ENCODE measurements at places on chromosomes 2 and 18.

DNA sequence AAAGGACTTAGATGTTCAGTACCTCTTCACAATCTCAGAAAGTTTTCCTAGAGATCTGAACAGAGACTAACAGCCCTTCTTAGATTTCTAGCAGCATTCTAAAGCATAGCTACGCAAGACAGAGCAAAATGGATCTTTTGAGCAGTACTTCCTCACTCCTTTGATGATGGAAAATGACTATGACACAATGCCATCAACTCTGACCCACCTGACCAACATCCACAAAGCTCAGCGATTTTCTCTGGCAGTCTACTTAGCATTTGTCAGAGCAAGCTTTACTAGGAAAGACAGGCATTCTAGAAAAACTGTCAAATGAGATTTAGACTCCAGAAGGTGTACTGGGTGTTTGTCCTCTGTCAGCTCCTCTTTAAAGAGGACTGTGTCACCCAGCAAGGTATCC, 180.9 kb upstream of the ACVR2A start:
- DNase-seq: no peak

DNA sequence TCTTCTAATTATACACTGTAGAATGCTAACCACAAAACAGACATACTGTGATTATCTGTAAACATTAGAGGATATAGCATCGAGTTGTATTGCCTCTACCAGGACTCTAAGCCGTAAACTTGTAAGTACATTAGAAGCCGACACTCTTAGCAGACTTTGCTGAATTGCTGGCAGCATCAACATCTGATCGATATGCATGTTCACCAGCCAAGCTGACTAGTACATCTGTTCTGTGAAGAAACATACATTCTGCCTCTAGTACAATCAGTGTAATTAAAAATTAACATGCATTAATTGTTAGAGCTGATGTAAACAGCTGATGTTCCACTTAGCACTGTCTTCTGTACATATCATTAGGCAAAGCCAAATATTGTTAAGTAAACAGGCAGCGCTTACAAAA, 502.2 kb downstream of the NR4A2 start:
- DNase-seq: no peak

- no peak for DNase-seq
Observed at GRCh38 chr2:137952586-137953129, 11.6 kb upstream of the HNMT start.

GRCh38 chr2:176582176-176582575, 312.9 kb downstream of the MTX2 start:
- DNase-seq: no peak

- no peak for DNase-seq
Observed at GRCh38 chr2:72780477-72780876, 45.4 kb downstream of the EXOC6B start.

- no peak for DNase-seq
Observed at GRCh38 chr2:10036095-10036884, 7.1 kb upstream of the KLF11 start.

- DNase-seq: no peak
Observed at GRCh38 chr18:58316396-58317342, 272.6 kb downstream of the NEDD4L start.

GRCh38 chr2:75199428-75200011, at the start of gene TACR1:
Gene TACR1, minus strand, starts transcription at chr2:75199520. Its CDS starts 586 bp downstream, at chr2:75198934.
- peak; percentile 52 for DNase-seq

- DNase-seq: no peak
Observed at GRCh38 chr2:8994386-8994785, 9.1 kb downstream of the MBOAT2 start.

GRCh38 chr18:78542204-78542603, 437.4 kb upstream of the SALL3 start:
- no peak for DNase-seq

- DNase-seq: no peak
Observed at GRCh38 chr2:68747900-68748299, 13.3 kb downstream of the ARHGAP25 start.

- no peak for DNase-seq
Observed at GRCh38 chr2:42118754-42119569, 50.2 kb upstream of the EML4 start.

- DNase-seq: no peak
Observed at GRCh38 chr2:143142598-143142997, 13.4 kb downstream of the ARHGAP15 start.
